Omental fat pad (tissue), 4 donors: ENCODE measurements at places on chromosomes 7 and 10. TPM values are rescaled to one million over a fixed set of nuclear protein-coding genes. Genes with fewer than 3 reads are reported as not detected.
A peak's percentile ranks its signal among the peaks of the same experiment; 100 is the strongest.

The PRKCQ gene
- 0.56 TPM for total RNA-seq

DNA sequence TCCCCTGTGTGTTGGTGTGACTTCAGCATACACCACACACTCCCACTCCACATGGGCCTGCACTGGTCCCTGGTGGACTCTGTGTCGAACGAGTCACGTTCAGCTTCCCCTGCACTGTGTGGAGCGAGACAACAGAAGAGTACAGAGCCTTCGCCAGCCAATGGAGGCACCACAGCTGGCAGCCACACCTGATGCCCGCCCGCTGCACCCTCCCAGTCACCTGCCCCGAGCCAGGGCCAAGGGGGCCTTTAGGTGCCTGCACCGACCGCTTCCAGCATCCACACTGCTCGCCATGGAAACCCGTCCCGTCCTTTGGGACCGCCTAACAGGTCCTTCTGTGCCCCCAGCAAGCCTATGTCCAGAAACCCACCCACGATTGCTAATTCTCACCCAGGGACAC, 9.2 kb downstream of the FOXL3 start:
- no peak for DNase-seq

GRCh38 chr7:13989126-13989948, at the start of gene ETV1:
ETV1 (minus strand) TSS chr7:13989666; CDS start chr7:13989052, 614 bp downstream.
- DNase-seq, result peak; percentile 31

DNA sequence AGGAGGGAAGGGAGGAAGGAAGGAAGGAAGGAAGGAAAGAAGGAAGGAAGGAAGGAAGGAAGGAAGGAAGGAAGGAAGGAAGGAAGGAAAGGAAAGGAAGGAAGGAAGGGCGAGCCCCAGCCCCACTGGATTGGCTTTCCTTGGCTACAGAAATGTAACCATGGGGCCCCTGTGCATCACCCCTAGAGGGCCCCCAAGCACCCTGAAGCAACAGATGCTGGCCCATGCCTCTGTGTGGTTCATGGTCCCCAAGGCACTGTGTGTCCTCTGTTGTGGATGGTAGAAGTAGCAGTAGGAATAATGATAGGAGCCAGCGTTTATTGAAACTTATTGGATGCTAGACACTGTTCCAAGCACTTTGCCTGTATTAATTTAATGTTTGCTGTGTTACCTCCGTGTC, 116.6 kb upstream of the MACROH2A2 start:
- no peak for DNase-seq

- DNase-seq, result no peak
Measured at GRCh38 chr10:69801094-69801433, 642 bp upstream of the COL13A1 start.

GRCh38 chr10:91298224-91298871, 77.9 kb downstream of the PCGF5 start:
- DNase-seq, result peak; percentile 39
